ENCODE measurements at places on chromosomes 4 and X.
A peak's percentile ranks its signal among the peaks of the same experiment; 100 is the strongest.

DNA sequence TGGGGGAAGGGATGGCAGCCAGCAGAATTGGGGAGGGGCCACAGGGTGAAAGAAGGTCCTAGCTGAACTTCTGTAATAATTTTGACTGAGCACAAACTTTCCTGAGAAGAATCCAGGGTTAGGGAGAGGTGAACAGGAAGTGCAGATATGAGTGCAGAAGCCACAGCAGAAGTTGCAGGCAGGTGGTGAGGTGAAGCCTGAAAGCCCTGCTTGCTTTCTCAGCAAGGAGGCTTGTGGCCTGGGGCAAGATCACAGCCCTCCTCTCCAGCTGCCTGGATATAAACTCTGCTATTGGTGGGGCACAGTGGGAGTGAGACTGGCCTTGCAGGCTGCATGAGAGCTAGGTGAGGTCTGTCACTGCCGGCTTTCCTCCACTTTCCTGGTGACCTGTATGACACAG is 44.1 kb upstream of the UPRT start:
- no peak for DNase-seq

GRCh38 chrX:49002091-49002935 is at the start of gene GRIPAP1:
TSS of gene GRIPAP1 (minus strand) at chrX:49002264. CDS start at chrX:49002229, 35 bp downstream.
- peak; percentile 55 for DNase-seq

- DNase-seq = no peak
Measured at GRCh38 chr4:7126981-7127380, 59.1 kb upstream of the GRPEL1 start.

DNA sequence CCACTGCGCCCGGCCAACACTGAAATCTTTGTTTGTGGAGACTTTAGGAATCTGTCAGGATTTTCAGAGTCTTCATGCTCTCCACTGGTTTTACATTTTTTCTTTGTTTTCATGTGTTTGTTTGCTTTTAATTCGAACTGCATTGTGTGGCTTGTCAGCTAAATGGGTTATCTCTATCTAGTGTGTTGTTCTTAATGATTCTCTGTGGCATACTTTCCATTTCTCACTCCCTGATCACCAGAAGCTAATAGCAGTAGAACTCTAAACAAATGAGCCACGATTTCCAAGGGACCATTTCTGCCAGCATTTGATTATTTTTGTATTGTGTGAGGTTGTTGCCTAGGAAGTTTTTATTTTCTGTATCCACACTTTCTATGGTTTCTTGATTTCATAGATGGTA is 352.4 kb downstream of the CAMK2D start:
- no peak for DNase-seq

- no peak for DNase-seq
Measured at GRCh38 chr4:83114576-83114975, at the start of gene PLAC8. TSS of gene PLAC8 (minus strand) at chr4:83114729. CDS start at chr4:83107921, 6,808 bp downstream.

DNA sequence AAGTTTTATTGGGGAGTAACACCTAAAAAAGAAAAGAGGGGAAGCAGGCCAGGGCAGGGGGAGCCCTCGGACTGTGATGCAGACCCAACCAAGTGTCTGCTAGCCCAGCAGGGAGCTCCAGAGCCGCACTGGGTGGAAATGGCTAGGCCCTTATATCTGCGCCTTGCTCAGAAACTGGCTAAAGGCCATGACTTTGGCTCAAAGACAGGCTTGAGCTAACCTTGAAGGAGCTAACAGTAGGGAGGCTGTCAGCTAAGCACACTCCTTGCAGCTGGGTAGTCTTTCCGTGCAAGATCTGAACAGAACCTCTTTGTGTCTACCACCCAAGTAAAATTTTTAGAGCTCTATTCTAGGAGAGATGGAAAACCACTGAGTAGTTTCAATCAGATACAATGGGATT is 43.0 kb downstream of the SEPSECS start:
- no peak for DNase-seq

GRCh38 chr4:3781997-3782930 is 16.1 kb downstream of the ADRA2C start:
- no peak for DNase-seq

DNA sequence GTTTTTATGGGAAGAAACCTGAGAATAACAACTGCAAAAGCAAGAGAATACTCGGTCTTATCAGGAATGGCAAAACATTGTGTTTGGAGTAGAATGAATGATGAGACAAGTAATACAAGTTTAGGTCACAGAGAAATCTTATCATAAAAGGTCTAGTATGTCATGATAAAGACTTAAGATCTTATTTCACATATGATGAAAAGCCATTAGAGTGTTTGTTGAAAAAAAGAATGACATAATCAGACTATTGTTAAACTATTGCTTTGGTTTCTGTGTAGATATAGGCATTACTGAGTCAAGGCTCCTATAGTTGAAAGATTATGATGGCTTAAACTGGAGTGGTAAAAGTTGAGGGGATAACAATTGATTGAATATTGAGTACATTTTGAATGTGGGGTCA is 603.6 kb downstream of the CCSER1 start:
- DNase-seq = no peak

DNA sequence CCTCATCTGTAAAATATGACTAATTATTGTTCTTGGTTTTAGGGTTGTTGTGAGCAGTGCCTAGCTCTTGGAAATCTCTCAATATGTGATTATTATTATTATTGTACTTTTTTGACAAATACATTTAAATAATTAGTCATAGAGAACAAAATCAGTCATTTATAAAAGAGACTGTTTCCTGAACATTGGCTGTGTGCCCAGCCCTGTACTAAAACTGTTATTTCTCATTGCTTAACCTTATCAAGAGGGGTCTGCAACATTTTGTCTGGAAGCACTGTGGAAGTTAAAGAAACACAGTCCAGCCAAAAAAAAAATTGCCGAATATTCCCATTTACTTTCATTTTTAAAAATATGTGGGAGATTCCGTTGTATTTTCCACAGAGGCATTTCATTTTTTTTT is 989.2 kb upstream of the SLIT2 start:
- DNase-seq = no peak

DNA sequence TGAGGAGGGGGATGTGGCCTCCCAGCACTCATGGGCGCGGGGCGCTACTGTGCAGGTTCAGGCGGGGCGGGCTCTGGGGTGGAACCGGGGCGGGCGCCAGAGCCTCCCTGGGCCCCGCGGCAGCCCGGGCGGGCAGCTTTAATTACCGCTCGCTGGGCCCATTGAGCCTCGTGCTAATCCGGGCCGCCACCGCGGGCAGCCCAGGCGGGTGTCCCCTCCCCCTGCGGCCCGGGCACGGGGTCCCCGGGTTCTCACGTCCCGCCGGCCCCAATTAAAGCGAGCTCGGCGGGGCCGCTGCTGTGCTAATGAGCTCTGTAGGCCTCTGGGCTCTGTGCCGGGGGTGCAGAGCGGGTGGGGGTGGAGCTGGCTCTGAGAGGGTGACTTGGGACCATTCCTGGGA is 22.8 kb upstream of the FGFR3 start:
- DNase-seq = no peak

- DNase-seq = no peak
Measured at GRCh38 chr4:107815158-107815557, 9.6 kb upstream of the SGMS2 start.

- DNase-seq = no peak
Measured at GRCh38 chr4:1409079-1409478, 2.8 kb upstream of the NKX1-1 start.

- DNase-seq = no peak
Measured at GRCh38 chrX:8668813-8669212, 63.1 kb downstream of the ANOS1 start.

- no peak for DNase-seq
Measured at GRCh38 chr4:47855350-47855749, 17.5 kb upstream of the CORIN start.

DNA sequence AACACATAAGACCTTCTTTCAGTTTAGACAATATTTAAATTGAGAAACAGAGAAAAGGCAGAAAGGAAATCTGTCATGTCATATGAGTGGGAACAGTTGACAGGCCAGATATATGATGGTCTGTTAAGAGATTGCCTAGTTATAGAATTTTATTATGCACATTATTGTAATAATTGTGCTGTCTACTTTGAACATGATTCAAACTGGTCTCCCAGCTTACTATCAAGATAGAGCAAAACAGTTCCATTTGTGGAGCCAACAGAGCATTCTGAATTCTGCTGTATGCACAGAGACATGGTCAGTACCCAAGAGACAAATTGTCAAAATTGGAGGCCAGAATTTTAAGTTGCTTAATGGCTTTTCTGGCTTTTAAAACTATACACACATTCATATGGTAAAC is 139.4 kb downstream of the FBXO8 start:
- no peak for DNase-seq

DNA sequence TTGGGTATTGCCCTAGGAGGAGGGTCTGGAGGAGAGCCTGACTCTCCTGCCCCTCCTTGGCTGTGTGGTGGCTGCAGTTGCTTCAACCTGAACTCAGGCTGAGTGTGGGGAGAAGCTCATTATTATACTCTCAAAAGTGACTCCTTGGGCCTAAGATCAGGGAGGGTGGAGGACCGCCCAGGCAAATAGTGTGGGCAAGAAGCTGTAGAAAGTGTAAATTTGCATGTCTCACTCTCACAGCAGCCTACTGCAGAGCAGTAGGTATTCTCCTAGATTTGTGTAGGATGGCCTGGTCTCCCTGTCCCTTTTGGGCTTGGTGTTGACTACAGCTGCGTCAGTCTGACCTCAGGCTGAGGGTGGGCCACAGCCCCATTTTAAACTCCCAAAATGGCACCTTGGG is 156.1 kb downstream of the ZNF330 start:
- no peak for DNase-seq

- DNase-seq = no peak
Measured at GRCh38 chrX:142214081-142214480, 9.0 kb upstream of the MAGEC2 start.

- no peak for DNase-seq
Measured at GRCh38 chr4:169770416-169770815, 12.7 kb upstream of the HPF1 start.

GRCh38 chr4:140092094-140092851 is 61.7 kb downstream of the MAML3 start:
- DNase-seq = peak; percentile 64

Data from SHP77 (cell line).